ENCODE measurements at places on chromosomes 6 and 20.

GRCh38 chr20:1932971-1933370, 37.8 kb downstream of the SIRPA start:
- no peaks in the 10 kb centered on the region for H3K36me3 ChIP-seq
- no peak overlapping the region for H3K4me3 ChIP-seq
- no peak overlapping the region for H3K27ac ChIP-seq

- H3K4me1 ChIP-seq = no peaks in the 10 kb centered on the region
- no peak overlapping the region for H3K27ac ChIP-seq
- no peaks in the 10 kb centered on the region for H3K36me3 ChIP-seq
- no peak for DNase-seq
- H3K4me3 ChIP-seq = no peak overlapping the region
- no peaks in the 10 kb centered on the region for H3K27me3 ChIP-seq
Measured at GRCh38 chr20:61788343-61788742, 277.3 kb downstream of the TAF4 start.

DNA sequence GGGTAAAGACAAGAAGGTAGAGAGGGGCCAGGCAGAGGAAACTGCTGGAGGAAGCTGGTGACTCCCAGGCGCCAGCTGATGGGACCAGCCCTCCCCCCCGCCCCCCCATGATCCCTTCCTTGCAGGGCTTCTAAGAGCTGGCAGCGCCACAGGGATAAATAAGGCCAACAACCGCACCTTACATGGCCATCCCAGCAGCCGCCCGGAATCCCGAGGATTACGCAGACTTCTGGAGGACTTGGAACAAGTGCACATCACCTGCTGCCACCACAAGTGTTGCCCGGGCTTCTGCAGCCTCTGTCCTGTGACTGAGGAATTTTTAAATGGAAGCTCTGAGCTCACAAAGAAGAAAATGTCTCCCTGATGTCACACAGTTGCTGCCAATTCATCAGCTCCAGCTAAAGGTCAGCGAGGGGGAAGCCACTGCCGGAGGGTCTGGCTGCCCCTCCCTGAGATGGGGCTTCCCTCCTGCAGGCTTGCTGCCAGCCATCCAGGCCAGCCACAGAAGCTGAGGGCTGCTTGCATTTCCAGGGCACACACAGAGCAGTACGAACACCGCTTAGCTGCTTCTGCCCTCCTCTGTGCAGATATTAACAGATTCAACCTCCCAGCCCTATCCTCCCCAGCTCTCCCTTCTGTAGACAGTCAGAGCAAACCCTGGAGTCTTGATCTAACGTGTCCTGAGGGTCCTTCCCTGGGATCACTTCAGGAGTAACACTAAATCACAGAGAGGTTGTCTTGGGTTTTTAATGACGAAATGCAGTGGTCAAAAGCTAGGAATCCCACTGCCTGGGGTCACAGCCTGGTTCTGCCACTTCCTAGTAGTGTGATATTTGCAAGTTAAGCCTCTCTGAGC, 38.6 kb upstream of the PIM1 start:
- H3K4me3 ChIP-seq = no peak overlapping the region
- H3K36me3 ChIP-seq = no peaks in the 10 kb centered on the region
- DNase-seq = no peak
- H3K4me1 ChIP-seq = peaks cover 38% of the 10 kb centered on the region
- H3K27ac ChIP-seq = peak overlapping the region; percentile 9

DNA sequence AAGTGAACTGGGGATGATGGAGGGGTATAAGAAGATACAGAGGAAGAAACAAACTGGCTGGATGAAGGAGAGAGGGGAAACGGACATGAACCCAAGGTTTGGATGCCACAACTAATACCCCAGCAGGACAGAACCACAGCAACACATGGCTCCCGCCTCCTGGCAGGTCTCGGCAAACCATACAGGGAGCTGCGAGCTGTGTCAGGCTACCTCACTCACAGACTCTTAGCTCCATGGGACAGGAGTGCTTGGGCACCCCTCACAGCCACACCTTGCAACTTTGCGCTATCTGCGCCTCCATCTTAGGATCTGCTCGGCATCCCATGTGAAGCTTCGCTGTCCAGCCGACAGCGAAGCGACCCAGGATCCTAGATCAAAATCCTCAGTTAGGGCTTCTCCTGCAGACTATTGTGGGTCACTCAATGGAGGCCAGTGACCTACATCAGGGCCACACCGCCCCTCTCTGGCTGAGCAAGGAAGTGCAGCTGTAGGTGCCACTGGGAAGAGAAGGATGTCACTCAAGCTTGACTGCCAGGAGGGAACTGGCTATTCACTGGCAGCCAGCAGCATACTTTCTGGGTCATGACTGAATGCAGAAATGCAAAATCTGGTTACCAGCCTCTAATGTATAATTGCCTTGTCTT, 174.4 kb upstream of the RIN2 start:
- no peaks in the 10 kb centered on the region for H3K36me3 ChIP-seq
- no peaks in the 10 kb centered on the region for H3K4me1 ChIP-seq
- no peak overlapping the region for H3K4me3 ChIP-seq
- H3K27me3 ChIP-seq = peaks cover 2% of the 10 kb centered on the region

DNA sequence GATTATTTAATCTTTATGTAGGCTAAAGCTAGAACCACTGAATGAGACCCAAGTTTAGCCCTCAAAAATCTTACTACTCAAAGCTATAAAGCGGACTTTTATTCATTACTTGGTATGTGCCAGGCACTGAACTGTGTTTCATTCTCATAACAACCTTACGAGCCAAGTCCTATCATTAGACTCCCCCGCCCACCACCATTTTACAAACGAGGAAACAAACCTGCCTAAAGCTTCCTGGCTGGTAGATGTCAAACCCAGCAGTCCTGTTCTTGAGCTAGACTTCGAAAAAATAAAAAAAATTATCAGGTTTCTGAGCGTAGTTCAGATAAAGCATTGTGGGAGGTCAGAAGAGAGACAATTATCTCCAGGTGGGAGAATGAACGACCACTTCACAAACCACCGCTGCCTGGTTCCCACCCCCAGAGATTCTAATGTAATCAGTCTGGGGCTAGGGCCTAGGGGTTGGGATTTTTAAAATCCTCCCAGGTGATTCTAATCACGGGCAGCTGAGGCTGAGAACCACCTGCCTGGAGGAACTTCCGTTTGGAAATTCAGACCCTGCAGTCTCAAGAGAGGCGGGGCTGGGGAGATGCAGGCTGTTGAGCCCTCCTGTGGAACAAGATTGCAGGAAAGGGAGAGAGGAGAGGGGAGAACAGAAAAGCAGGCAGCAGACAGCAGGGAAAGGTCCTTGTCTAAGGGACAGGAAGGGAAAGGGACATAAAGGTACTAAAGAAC, 8.6 kb downstream of the ADTRP start:
- no peaks in the 10 kb centered on the region for H3K36me3 ChIP-seq
- no peaks in the 10 kb centered on the region for H3K27me3 ChIP-seq
- no peaks in the 10 kb centered on the region for H3K4me1 ChIP-seq
- H3K4me3 ChIP-seq = no peak overlapping the region

GRCh38 chr6:137423451-137424168, 70.6 kb downstream of the OLIG3 start:
- H3K4me3 ChIP-seq = no peak overlapping the region
- H3K4me1 ChIP-seq = peaks cover 3% of the 10 kb centered on the region
- H3K27ac ChIP-seq = no peak overlapping the region

DNA sequence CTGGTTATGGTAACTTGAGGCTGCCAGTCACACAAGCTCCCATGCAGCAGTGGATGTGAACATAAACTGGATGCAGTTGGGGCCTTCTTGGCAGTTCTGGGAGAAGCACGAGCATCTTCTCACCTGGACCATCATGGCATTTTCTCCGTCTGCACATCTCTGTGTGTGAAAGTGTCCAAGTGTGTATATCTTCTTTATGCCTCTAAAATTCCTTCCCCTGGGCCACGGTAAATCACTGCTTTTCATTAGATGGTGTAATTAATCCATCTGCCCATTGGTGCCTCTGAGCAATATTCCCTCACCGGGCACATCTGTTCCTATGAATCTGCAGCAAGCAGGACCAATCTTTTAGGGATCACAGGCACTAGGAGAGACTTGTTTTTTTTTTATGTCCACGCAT, 138.0 kb downstream of the MAP3K7 start:
- DNase-seq = no peak
- no peak overlapping the region for H3K27ac ChIP-seq
- H3K36me3 ChIP-seq = no peaks in the 10 kb centered on the region
- H3K4me3 ChIP-seq = no peak overlapping the region
